ENCODE measurements at places on chromosomes 4 and X.

DNA sequence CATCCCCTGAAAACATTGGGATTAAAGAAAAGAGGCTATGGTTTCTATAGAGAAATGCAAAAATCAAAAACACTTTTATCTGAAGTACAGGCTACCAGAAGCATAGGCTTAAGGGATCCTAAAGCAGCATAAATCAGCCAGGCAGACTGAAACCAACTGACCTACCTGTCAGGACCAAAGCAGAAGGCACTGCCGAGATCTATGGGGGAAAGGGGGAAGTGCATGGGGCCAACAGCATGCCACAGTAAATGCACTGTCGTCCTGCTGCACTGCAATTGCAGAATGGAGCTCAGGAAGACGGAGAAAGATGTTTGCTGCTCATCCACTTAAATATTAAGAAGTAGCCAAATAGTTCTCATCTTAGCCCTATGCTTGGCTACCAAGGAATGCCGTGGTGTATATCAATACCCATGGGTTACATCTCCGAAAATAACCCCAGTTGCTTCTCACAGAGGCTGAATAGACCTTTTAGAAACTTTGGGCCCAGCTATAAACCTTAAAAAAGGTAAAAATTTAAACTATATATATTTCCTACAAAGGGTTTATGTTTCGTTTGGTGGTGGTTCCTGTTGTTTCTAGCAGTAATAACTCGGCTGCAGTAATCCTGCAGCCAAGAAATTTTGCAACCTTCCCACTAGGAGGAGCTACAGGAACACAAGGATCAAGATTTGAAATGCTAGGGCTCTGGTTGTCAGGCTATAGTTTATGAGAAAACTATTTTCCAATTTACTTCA is 312.2 kb upstream of the DIAPH2 start:
- DNase-seq = peak; percentile 77

GRCh38 chr4:152301381-152301780 is 234.5 kb downstream of the FBXW7 start:
- no peak for DNase-seq

DNA sequence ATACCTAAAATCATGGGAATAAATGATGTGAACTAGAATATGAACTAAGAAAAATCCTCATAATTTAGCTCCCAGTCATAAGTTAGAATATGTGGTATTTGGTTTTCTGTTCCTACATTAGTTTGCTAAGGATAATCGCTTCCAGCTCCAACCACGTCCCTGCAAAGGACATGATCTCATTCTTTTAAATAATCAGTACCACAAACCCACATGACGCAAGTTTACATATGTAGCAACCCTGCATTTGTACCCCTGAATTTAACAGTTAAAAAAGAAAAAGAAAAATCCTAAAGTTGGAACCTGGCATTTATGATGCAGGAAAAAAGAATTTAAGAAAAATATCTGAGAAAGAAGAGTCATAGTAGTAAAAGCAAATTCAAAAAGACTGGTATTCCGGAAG is 13.3 kb downstream of the UBA6 start:
- peak; percentile 18 for DNase-seq

DNA sequence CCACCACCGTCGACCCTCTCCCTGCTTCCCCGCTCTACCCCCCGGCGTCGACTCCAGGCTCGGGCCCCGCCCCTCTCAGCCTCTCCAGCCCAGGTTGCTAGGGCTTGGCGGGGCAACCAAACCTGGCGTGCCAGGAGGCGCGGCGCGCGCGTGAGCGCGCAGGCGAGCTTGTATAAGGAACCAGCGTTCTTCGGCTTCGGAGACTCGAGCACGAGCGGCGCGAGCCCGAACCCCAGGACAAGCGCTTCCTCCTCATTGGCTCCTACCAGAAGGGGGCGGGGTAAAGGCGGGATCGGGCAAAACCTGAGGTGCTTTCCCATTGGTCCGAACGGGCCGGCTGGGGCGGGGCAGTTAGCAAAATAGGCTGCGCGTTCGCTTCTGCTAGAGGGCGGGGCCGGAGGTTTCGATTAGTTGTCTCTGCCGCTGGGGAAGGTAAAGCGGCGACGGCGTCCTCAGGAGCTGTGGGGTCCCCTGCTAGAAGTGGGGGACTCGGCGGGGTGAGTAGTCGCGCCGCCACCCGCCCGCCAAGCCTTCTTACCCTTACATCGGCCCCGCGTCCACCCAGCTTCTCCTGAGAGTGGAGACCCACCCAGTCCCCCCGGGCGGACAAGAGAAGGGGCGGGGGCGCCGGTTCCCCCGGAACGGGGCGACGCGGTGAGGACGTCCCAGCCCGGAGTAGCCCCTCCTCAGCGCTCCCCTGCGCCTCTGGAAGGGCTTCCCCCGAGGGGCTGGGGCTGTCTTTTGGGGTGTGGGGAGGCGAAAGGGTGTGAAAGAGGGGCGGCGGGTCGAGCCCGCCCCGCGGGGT is at the start of gene CDKL5:
CDKL5 (plus strand) TSS at position 410 of the 805 bp plus-strand sequence. CDS start 81,489 bp downstream, outside the sequence.
- DNase-seq = peak; percentile 96

DNA sequence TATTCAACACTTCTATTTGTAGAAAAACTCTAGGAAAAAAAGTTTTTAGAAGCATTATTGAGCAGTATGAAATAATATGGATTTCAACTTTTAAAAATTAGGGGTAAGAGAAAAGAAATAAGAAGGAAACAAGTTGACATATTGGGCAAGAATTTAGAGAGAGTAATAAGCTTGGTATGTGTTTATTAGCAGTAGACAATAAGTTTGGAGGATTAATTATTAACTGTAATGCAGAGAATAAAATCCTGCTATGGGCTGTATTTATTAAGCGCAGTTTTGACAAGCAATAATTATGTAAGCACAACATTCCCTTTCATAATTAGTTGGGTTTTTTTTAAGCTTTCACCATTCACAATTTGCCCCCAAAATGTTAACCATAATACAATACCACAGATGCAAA is 162.7 kb upstream of the SLC7A11 start:
- no peak for DNase-seq

- peak; percentile 67 for DNase-seq
Measured at GRCh38 chr4:137075586-137075985, 456.7 kb downstream of the PCDH18 start.

Data from cardiac fibroblast (primary cell).